ENCODE measurements at places on chromosomes 11 and 22. TPM values are rescaled to one million over a fixed set of nuclear protein-coding genes. Genes with fewer than 3 reads are reported as not detected.

CCDC188 gene
- total RNA-seq, result 4.9 TPM

NCAM1 gene
- 4.2 TPM for total RNA-seq

NCR3LG1 gene
- total RNA-seq, result 0.51 TPM

KRTAP5-2 gene
- total RNA-seq, result not detected

FAM180B gene
- not detected for total RNA-seq

MCHR1 gene
- 0.13 TPM for total RNA-seq

TTC36 gene
- total RNA-seq, result 0.76 TPM

- DNase-seq, result no peak
These were observed 47.0 kb upstream of the ARHGAP42 start for GRCh38 chr11:100640071-100640470.

DNA sequence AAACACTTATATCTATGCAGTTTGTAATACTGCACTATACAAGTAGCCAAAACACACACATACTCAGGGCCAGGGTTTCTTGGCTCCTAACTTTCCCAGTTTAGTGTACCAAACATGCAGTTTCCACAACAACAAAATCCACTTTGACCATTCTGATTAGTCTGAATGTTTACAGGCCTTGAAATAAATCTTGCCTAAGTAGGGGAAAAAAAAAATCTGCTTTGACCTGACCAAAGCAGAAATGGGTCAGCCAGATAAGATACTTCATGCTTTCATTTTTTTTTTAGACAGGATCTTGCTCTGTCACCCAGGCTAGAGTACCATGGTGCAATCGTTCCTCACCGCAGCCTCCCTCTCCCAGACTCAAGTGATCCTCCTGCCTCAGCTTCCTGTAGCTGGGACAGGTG, 10.1 kb downstream of the PRR14L start:
- no peak for DNase-seq

- DNase-seq, result no peak
These were observed 106.0 kb upstream of the LMO1 start for GRCh38 chr11:8369592-8370205.

DNA sequence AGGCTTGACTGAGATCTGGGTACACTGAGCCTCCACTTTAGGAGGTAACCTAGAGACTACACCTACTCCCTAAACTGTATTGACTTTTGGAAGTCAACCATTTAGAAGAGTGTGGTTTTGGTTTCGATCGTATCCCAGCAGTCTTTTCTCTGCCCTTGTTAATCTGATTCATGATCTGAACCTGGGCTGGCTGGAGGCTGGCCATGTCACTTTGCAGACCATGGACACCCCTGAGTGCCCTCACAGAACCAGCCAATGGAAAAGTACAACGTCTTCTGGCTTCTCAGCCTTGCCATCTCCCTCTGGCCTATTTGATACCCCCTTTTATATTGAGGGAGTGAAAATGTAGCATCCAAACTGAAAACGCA, 10.8 kb downstream of the EHF start:
- no peak for DNase-seq

GRCh38 chr22:32744176-32744959, 57.1 kb upstream of the TIMP3 start:
- DNase-seq, result no peak

- peak; percentile 1 for DNase-seq
These were observed 12.2 kb upstream of the OR10D3 start for GRCh38 chr11:124170801-124171586.

GRCh38 chr11:133163463-133164419, 368.6 kb downstream of the OPCML start:
- peak; percentile 18 for DNase-seq

- no peak for DNase-seq
These were observed 49.7 kb downstream of the ARRB1 start for GRCh38 chr11:75301601-75302345.

GRCh38 chr11:131454989-131455388, 84.6 kb downstream of the NTM start:
- DNase-seq, result no peak

DNA sequence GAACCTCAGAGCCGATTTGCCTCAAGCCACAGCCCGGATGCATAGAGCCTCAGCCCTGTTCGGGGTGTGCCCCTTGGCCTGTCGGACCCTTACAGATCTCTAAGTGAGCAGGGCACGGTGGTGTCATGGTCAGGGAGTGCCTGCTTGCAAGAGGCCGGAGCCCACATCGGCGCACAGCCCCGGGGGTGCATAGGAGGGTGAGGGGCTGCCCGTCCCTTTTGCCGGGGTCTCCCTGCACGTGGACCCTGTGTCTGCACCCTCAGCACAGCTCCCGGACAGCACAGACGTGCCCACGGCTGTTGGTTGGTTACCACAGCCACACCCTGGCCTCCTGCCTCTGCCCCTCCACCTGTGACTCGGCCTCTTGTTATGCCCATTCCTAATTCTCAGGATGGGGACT, 6.5 kb downstream of the RAB36 start:
- no peak for DNase-seq

GRCh38 chr11:14259186-14259784, 99.7 kb downstream of the RRAS2 start:
- no peak for DNase-seq
